NCI-H1694 treated with DMSO at 0.1 percent for 48 hours (cell line): ENCODE measurements at places on chromosomes 7 and 10.

DNA sequence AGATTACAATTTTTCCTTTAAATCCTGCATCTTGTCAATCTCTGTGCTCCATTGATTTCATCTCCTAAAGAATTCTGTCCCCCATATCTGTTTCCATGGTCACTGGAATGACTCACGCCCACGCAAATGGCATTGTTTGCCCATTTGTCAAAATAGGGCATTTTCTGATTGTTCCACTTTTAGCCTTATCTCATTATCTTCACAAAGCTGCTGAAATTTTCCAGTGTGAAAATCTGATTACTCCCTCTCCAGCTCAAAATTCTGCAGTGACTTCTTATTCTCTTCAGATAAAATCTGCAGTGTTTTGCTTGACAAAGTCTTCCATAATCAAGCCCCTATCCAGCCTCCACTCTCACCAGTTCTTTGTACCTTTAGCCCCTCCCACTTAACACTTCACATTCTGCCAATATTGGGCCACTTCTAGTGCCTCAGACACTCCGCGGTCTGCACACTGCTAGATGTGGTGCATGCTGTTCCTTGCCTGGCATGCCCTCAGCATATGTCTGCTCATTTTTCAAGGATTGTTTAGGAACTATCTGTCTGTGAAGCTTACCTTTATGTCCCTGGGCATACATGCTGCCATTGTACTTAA, 33.9 kb upstream of the CTTNBP2 start:
- DNase-seq = no peak

- DNase-seq = no peak
Observed at GRCh38 chr7:151076863-151077704, 3.5 kb downstream of the FASTK start.

DNA sequence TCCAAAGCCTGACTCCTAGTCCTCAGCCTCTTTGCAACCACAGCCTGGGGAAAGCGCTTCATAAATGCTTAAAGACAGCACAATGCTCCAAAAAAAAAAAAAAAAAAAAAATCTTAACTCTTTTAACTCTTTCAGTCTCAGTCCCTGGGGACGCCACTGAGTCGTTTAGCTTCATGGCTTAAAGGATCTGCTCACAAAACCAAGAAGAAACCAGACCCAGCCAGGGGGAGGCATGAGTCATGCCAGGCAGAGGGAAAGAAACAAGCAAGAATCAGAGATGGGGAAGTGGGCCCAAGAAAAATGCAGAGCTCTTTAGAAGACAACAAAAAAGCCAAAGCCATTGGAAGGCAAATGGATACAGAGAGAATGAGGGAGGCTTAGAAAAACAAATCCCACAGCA, 32.5 kb upstream of the DOCK1 start:
- no peak for DNase-seq

DNA sequence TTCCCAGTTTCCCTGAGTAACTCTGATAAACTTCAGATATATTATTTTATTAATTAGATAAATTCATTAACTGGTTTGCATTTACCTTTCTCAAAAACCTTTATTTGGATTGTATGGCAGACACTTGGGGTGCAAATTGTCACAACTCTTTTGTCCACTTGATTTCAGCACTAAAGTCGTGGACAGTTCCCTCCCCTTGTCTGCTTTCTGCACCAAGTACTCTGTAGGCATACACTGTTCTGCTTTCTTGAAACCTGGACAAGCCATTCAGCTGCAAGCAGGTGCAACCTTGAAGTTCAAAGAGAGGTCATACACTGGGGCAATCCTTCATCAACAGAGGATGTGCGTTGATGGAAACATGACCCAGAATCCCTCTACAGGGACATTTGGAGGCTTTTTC, 162.9 kb downstream of the ARL5B start:
- no peak for DNase-seq

- DNase-seq = peak; percentile 94
Observed at GRCh38 chr10:30868611-30869010, 163.1 kb downstream of the ZNF438 start.

- DNase-seq = no peak
Observed at GRCh38 chr10:97412891-97413304, 11.8 kb upstream of the RRP12 start.

- DNase-seq = no peak
Observed at GRCh38 chr10:35316218-35316967, 19.9 kb upstream of the CCNY start.

DNA sequence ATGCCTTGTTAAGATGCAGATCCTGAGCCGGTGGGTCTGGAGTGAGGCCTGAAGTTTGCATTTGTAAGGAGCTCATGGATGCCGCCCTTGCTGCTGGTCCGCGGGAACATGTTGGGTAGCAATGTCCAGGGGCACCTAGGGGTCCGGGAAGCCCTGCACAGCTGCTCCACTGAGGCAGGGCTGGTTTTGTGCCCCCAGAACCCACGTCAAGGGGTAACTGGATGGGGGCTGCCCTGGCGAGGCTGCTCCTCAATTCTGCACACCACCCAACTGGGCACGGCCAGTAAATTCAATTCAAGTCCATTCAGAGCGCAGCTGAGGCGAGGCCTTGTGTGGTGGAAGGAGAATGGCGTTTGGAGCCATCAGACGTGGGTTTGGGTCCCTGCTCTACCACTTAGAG, 246.3 kb upstream of the PITRM1 start:
- no peak for DNase-seq

GRCh38 chr7:99380823-99381663, 6.5 kb downstream of the ARPC1B start:
- DNase-seq = no peak

DNA sequence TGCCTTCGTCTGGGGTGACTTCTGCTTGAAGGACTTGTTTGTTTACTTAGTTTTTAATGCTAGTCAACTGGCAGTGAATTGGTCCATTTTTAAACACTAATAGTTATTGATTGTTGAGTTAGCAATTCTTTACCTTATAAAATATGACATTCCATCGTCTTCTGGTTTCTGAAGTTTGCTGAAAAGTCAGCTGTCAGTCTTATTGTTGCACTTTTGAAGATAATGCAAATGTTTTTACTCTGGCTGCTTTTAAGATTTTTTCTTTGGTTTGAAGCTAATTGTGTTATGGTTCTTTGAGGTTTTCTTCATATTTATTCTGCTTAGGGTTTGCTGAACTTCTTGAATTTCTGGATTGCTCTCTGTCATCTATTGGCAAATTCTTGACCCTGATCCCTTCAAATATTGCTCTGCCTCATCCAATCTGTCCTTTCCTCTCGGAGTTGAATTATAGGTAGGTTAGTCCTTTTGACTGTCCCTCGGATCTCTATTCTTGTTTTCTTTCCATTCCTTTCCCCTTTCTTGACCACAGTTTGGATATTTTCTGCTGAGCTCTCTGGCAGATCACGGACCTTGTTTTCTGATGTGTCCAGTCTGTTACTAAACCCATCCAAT, 24.2 kb downstream of the MGMT start:
- DNase-seq = no peak

DNA sequence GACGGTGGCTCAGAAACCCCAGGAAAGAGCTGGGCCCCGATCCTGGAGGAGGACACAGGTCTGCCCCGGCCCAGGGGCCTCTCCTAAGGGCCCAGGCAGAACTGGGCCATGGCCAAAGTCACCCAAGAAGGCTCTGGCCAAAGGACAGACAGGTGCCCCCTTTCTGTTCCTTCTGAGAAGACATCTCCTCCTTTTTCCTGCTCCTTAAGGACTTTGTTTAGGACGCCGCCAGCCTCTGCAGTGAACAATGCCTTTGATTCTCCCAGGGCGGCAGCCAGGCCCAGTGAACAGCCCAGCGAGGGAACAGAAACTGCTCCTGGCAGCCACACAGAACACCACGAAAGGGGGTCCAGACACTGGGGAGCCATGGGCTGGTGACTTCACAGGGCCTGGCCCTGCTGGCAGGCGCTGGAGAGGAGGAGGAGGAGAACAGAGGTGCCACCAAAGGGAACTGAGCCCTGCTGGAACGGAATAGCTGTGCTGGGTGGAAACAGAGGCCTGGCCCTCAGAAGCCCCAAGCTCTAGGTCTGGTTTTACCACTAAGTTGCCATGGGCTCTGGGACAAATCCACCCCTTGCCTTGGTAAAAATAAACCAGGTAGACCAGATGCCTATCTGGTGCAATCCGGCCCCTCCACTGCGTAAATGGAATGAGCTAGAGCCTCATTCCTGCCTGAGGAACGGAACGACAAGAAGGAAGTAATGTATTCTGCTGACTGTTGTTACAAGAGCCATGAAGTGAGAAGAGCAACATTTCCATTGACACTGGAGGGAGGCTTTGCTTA, 163.3 kb upstream of the RHEB start:
- no peak for DNase-seq

DNA sequence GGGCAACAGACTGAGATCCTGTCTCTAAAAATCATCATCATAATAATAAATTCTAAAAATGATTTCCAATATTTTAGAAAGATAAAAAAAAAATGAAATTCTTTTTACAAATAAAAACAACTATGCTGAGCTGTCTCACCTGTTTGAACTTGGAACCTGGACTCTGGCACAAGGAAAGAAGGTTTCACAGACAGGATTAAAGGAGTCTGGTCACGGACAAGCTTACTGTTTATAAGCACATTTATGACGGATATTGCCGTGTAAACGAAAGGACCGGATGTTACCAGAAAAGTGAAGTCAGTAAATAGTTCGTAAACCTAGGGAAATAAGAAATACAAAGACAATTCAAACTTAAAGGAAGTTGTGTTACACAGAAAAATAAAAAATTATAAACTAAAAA, 70.2 kb downstream of the KIAA1549 start:
- no peak for DNase-seq

DNA sequence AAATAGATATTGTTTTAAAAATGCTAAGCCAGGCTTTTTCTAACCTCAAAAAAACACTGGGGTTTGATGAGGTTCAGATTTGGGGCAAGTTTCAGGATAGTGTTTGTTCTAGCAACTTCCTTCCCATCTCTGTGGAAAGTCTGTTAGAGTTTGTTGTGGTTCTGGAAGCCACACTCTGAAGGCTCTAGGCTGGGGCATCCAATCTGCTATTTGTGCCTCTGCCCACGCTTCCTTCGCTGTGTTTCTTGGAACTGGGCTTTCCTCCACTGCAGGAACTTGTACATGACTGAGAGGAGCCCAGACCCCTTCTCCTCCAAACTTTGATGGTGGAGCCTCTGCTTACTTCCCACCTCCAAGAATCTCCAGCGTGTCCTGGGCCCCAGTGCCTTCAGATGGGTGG, 108.5 kb upstream of the SLC25A13 start:
- no peak for DNase-seq

GRCh38 chr10:75018251-75018650, 93.2 kb upstream of the SAMD8 start:
- DNase-seq = no peak
